Stimulated activated CD4-positive, alpha-beta T cell treated with anti-CD3 and anti-CD28 coated beads, Interleukin-15, amount 100 ng/mL, for 48 hours (primary cell): ENCODE measurements at places on chromosomes 3 and 15.

DNA sequence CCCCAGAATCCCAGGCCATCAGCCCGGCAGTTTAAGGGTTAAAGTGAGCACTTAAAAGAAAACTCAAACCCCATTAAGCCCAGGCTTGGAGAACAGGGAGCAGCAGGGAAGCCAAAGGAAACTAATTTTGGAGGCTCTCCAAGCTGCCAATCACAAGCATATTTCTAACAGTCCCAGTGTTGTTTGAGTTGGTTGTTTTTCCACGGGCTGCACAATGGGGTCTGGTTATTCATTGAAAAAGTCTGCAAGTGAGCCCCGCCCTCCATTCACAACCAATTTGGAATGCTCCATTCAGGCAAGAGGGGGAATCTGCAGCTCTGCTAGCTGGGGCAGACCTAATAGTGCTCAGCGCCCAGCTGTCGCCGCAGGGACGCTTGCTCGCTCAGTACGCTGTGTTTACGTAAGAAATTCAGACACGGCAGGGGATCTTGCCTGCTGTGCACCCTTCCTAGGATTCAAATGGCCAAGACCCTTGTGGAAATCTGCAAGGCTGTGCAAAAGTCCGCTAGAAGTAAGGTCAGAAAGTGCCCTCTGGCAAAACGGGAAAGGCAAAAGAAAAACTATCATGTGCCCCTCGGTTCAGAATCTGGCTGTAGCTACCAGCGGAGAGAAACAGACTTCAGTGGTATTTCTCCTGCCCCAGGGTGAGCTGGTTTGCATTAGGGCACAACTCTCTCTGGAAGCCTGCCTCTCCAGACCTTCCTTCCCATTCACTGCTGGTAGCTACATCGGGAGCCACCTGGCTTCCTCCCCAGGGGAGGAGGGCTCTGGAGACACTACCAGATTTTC lies 11.0 kb downstream of the ETV5 start:
- DNase-seq = no peak

GRCh38 chr3:4693620-4694019 lies 200.5 kb downstream of the ITPR1 start:
- no peak for DNase-seq

GRCh38 chr15:53974121-53974520 lies 4.1 kb upstream of the UNC13C start:
- no peak for DNase-seq

DNA sequence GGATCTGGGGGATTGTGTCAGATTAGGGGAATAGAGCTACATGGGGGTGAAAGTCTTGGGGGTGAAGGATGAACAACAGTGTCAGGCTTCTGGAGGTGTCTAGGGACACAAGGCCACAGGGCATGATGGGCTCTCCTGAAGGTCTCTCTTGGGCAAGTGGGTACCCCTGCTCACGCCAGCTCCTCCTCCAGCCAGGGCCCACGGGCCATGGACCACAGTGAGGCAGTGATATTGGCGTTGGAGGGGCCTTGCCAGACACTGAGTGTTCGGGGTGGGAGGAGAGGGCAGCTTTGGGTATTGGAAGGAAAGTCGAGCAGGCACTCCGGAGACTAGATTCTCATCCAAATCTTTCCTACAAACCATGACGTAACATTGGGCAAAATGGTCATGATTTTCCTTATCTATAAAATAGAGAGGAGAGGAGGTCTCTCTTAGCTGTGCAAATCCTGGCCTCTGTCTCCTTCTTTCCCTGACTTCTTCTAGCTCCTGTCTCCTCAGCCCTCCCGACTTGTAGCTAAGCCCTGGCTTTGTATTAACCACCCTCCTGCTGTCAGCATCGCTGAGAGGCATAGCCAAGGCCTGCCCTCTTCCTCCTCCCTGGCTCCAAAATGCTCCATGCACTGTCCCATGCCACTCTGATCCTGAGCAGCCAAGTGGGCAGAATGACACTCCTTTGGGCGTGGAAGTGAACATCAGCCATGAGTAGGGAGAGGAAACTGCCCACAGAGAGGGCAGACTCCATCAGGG lies 24.0 kb upstream of the SRP14 start:
- no peak for DNase-seq

GRCh38 chr15:61994216-61994615 lies 66.0 kb downstream of the VPS13C start:
- no peak for DNase-seq
